ENCODE measurements at places on chromosomes 5 and 9.

- DNase-seq, result no peak
Observed at GRCh38 chr5:137954131-137954879, 65.0 kb downstream of the PKD2L2 start.

- no peak for DNase-seq
Observed at GRCh38 chr9:115733318-115734110, 420.1 kb upstream of the PAPPA start.

DNA sequence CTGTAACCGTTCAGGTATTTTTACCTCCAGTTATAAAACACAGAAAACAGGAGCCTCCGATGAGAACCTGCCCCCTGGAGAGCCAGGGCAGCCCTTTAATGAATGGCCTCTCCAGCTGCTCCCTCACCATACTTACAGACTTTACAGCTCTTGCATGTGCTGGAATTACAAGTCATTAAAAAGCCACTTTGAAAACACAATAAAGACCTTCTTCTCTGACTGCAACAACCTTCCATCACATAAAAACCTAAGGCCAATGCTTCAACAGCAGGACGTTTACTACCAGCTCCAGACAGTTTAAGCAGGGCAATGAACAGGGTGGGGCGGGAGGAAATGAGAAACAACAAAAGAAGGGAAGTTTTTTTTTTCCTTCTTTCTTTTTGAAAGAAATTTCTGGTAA, 213.8 kb downstream of the MLLT3 start:
- no peak for DNase-seq

DNA sequence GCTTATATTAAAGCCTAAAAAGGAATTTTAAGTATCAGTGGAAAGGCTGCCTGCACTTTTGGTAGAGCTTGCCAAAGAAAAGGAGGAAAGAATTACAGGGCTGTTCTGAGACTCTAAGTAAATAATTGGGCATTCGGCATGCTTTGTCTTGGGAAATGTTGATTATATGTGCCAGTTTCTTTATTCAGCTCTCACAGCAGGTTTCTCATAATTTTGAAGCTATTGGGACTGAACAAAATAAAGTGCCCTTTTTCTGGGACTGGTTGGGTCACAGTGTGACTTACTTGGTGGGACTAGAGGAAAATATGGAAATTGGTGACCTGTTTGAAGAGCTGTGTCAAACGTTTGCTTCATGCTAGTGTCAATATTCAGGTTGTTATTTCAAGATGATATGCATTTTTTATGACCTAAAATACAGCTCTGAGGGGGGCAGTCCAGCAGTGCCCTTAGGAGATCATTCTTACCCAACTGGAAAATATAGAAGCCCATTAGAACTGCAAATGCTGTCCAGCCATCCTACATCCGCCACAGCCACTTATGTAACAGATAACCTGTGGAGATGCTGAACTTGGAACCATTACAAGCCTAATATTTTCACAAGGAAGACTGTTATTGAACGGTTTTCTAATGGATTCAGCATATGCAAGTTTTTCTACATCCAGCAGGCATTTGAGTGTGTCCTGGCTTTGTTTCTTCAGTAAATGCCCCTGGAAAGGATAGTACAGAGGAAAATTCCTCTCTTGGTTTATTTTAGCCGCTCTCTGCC, 122.4 kb downstream of the SNCAIP start:
- no peak for DNase-seq

- DNase-seq, result no peak
Observed at GRCh38 chr9:138097501-138097991, 220.0 kb downstream of the CACNA1B start.

GRCh38 chr9:109597496-109597895, 99.4 kb upstream of the PTPN3 start:
- no peak for DNase-seq

All from GM19239 (cell line).